ENCODE measurements at places on chromosomes 5 and 9.

- no peak for DNase-seq
These were observed 59.3 kb upstream of the AFAP1L1 start for GRCh38 chr5:149212198-149212951.

GRCh38 chr5:27266184-27266583 is 227.8 kb upstream of the CDH9 start:
- DNase-seq = no peak

DNA sequence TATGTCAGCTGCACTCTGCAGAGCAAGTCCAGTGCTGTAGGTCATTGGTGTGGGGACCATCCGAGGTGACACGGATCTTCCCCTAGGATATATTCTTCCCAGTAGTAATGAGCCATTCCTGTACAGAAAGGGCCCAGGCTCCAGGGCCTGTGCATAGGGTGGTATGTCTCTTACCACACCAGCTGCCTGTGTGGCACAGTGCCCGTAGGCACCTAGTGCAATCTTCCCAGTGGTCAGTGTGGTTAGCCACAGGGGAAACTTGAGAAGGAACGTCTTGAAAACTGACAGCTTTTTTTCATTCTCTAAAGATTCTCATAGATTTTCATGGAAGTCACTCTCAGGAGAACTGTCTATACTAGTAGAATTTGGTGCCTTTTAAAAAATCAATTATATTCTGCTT is 39.8 kb downstream of the CYSTM1 start:
- DNase-seq = no peak

GRCh38 chr5:110376281-110376951 is 350.1 kb downstream of the TMEM232 start:
- no peak for DNase-seq

DNA sequence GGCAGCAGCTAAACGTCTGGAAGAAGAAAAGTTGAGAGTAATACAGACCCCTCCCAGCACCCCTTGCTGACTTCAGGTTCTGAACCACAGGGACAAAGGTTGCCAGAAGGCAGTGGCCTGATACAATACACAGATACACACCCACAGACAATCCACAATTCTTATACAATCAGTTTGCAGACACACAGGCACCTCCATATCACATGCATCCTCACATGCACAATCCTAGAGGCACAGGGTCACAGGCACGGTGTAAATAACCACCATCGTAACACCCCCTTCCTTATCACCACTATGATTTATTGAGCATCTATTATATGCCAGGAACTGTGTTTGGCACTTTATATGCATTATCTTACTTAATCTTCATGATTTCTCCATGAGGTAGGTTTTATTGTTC is 8.2 kb downstream of the CNTFR start:
- DNase-seq = no peak

DNA sequence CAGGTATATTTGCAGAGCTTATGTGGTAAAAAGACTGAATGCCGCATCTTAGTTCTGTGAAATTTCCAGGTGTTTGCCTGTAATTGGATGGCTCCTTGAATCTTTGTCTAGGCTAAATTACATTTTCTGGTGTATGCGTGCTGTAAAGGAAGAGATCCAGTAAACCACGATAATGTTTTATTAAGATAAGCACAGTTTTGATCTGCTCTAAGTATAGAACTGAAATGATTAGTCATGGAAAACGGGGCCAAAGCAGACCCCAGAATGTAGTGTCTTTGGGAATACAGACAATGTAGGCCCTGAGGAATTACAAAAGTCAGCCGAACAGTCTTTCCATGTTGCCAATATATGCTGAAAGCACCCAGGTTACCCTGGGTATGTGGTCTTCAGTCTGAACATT is 257.3 kb downstream of the FANCC start:
- DNase-seq = no peak

GRCh38 chr5:130796902-130797301 is 368.2 kb downstream of the HINT1 start:
- DNase-seq = no peak

- no peak for DNase-seq
These were observed 102.8 kb downstream of the PLK2 start for GRCh38 chr5:58357121-58357520.

DNA sequence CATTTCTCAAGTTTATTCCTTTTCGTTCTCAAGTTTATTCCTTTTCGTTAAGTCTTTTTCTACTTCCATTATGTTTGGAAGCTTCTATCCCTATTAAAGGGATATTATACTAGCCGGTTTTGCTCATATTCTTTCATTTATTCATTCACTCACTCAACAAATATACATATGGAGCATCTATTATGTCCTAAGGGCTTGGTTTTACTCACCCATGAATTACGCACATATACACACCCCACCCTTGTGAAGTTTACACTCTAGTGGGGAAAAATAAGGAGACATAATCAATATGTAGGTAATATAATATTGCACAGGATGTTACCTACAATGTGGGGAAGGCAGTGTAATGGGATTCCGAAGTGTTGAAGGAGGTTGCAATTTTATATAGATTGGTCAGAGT is 90.5 kb downstream of the ACTL7B start:
- no peak for DNase-seq

GRCh38 chr5:32272746-32273145 is 40.0 kb downstream of the MTMR12 start:
- DNase-seq = no peak

- no peak for DNase-seq
These were observed 348.5 kb upstream of the RIOK2 start for GRCh38 chr5:97531549-97531948.
